Foreskin keratinocyte (primary cell): ENCODE measurements at places on chromosomes 4 and X. TPM values are rescaled to one million over a fixed set of nuclear protein-coding genes. Genes with fewer than 3 reads are reported as not detected.

DNA sequence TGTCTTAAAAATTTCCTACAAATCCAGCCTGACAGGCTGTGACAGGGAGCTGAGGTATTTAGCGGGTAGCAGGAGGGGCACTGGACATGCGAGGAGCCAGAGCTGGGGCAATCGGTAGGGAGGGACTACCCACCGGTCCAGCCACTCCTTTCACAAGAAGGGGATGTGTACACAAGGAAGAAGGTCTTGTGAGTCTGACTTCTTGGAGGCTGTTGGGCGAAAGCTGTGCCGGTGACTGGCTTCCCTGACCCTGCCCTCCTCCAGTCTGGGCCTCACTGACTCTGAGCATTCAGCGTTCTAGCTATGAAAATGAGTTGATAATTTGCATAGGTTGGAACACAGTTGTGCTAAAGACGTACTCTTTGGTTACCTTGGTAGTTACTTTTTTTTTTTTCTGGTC, 12.7 kb upstream of the CXCL8 start:
- no peak for DNase-seq

DNA sequence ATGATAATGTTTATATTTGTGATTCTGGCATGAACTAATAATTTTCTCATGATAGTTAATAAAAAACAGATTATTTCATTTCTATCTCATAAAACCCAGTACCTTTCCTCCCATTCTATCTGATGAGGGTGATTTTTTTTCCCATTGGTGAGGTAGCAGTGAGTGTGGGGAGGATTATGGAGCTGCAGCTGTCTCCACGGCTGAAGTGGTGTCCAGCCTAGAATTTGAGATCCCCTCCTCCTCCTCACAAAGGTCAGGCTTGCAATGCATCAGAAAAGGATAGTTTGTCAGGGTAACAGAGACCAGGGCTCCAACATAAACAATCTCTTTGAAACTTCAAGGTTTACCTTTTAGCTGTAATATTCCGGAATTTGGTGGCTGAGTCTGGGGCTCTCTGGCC, 60.9 kb downstream of the C4orf51 start:
- DNase-seq, result no peak

- no peak for DNase-seq
These were observed 62.6 kb downstream of the USO1 start for GRCh38 chr4:75786938-75787337.

GRCh38 chrX:115388879-115389278, 99.4 kb downstream of the LUZP4 start:
- no peak for DNase-seq

GRCh38 chr4:119105605-119106004, 30.0 kb upstream of the MYOZ2 start:
- DNase-seq, result no peak

- DNase-seq, result no peak
These were observed 42.2 kb upstream of the HGFAC start for GRCh38 chr4:3399277-3400194.

- DNase-seq, result no peak
These were observed 48.3 kb downstream of the USP9X start for GRCh38 chrX:41133551-41133950.

DNA sequence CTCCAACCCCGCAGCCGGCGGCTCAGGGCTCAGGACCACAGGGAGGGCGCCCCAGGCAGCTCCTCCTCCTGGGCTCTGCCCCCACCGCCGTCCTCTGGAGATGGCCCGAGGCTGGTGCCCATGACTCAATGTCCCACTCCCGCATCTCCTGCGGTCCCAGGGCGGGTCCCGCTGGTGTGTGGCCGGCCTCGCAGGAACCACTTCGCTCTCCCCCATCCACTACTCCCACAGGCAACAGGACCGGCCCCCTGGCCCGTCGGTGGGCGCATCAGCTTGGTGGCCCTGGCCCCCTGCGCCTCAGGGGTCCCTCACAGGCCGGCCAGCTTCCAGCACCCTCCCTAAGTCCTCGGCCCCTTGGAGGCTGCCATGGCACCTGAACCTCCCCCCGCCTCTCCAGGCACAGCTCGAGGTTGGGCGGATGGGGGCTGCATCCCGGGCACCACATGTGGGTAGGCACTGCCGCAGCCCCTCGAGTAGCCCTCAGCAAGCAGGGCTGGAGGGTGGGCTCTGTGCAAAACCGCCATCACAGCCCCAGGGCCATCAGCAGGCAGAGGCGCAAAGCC, 22.8 kb upstream of the SPON2 start:
- DNase-seq, result no peak

- no peak for DNase-seq
These were observed 335.7 kb downstream of the BMPR1B start for GRCh38 chr4:95093460-95093859.

CEP135 gene
- 1.5 and 2.1 TPM in 2 replicates for polyA plus RNA-seq

DDIT4L gene
- polyA plus RNA-seq, result 0.64 and 0.91 TPM in 2 replicates

INTS6L gene
- 3.1 and 3.4 TPM in 2 replicates for polyA plus RNA-seq

GAGE12H gene
- polyA plus RNA-seq, result not detected in 2 replicates

IDUA gene
- polyA plus RNA-seq, result 1.8 and 2.3 TPM in 2 replicates

SMPX gene
- not detected in 2 replicates for polyA plus RNA-seq

PLAC1 gene
- 4.9 and 6.0 TPM in 2 replicates for polyA plus RNA-seq
